GM19239 (cell line): ENCODE measurements at places on chromosomes 13 and 19.

DNA sequence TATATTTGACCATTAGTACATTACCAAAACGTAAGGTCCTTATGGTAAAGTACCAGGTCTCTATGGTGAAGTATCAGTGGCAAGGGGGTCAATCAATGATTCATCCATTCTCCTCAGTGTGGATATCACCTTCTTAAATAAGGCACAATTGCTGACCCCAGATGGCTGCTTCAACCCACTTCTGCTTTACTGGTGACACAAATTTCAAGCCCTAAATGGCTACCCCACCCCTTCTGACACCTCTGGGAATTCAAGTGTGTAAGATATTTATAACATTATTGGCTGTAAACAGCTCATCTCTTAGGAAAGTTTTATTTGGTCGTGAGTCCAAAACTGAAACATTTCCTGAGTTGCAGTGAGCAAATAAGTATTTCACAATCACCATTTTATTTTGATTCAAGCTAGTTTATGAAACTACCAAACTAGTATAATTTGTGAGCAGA is 7.9 kb upstream of the WBP4 start:
- no peak for DNase-seq

- no peak for DNase-seq
Observed at GRCh38 chr19:34540811-34541557, 59.4 kb downstream of the WTIP start.

DNA sequence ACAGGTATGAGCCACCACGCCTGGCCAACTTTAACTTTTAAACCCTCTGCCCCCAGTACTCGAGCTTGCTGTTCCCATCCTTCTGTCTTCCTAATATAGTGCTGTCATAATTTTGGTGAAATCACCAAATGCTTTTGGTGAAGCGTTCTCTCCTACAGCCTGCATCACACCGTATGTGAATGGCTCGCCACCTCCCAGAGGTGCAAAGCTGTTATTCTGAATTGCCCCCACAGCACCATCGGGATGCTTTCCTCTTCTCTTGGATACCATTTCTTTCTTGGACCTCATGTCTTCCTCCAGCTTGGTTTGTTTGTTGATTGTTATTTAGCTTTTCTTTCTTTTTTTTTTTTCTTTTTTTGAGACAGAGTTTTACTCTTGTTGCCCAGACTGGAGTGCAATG is 53.0 kb upstream of the XPO4 start:
- no peak for DNase-seq

DNA sequence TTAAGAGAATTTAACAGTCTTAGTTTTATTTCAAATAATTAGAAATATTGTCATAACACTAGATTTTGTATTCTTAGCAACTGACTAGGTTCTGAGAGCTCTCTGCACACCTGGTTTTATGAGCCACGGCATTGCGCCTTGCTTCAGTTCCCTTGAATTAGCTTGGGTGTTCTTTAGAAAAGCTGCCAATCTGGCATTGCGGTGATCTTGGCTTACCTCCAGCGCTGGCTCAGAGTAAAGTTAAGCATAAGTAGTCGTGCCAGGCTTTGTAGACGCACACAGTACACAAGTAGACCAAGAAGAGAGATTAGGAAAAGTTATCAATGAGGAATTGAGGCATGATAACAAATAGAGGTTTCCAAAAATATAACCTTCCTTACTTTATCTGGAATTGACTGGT is 45.7 kb downstream of the TPP2 start:
- DNase-seq = no peak

DNA sequence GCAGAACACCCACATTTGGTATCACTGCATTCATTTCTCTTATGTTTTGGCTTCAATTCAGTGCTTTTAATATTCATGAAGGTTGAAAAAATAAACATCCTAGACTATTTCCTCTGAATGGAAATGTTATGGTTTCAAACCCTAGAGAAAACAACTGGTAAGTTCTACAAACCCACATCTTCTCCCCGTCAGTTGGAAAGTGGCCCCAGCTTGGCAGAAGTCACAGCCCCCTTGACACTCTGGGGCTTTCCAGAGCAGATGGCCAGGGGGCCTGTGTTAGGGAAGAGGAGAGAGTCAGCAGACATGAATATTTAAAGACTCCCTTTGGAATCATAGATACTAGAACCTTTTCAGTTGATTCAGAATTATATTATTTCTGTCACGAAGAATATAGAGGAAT is 123.9 kb downstream of the SHISA2 start:
- DNase-seq = no peak
